ENCODE measurements at places on chromosomes 12 and 14. TPM values are rescaled to one million over a fixed set of nuclear protein-coding genes. Genes with fewer than 3 reads are reported as not detected.
A peak's percentile ranks its signal among the peaks of the same experiment; 100 is the strongest.

ALG10B gene
- total RNA-seq = 10.1 TPM

SMCO2 gene
- total RNA-seq = not detected

ESR2 gene
- total RNA-seq = 1.00 TPM

SYNDIG1L gene
- total RNA-seq = not detected

PSMB5 gene
- total RNA-seq = 190 TPM

KLHL33 gene
- total RNA-seq = not detected

SIRT4 gene
- total RNA-seq = 3.9 TPM

NID2 gene
- total RNA-seq = 52.8 TPM

KRT3 gene
- not detected for total RNA-seq

CFAP54 gene
- total RNA-seq = 0.67 TPM

DNA sequence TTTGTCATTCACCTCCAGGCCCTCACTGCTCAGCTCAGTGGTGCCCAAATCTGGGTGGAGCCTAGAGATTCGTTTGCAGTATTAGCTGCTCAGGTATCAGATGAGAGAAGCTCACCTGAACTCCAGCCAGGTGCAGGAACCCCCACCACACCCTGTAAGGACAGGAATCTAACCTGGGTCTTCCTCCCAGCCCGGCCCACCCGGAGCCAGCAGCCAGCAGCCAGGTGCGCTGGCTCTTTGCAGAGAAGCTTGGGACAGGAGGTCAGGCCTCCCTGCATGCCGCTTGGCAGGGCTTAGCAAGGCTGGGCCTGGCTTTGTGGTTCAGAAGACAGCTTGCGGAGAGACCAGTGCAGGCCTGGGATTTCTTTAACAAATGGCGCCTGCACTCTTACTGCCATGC is 125.6 kb upstream of the MYL2 start:
- DNase-seq = no peak

DNA sequence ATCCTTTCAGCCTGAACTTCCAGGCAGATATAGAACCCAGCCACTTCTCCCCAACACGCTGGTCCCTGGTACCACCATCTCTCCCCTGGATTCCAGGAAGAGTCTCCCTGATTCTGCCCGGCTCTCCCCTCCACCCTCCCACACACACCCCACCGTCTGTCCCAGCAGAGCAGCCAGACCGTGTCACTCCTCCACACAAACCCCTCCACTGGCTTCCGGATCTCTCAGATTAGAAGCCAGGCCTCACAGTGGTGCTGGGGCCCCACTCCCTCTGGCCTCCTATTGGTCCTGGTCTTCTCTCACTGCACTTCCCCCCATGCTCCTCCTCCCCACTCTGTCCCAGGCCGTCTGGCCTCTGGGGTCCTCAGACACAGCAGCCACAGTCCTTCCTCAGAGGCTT is 52.4 kb upstream of the CDKN3 start:
- no peak for DNase-seq

DNA sequence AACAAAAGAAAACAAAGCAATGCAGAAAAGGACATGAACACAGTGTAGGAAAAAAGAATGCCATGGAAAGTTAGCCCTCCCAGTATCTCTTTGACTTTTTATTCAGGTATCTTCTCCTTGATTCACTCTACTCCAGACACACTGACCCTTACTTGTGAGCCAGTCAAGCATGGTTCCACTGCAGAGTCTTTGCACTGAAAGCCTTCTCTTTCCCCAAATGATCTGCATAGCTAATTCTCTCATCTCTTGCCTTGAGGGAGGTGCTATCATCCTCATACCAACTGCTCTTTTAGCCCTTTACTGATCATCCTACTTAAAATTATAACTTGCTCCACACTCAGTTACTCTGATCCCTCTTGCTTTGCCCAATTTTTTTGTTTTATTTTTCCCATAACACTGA is 101.2 kb upstream of the SLC16A7 start:
- no peak for DNase-seq

GRCh38 chr12:66352197-66352596 is 49.9 kb downstream of the HELB start:
- peak; percentile 48 for DNase-seq

DNA sequence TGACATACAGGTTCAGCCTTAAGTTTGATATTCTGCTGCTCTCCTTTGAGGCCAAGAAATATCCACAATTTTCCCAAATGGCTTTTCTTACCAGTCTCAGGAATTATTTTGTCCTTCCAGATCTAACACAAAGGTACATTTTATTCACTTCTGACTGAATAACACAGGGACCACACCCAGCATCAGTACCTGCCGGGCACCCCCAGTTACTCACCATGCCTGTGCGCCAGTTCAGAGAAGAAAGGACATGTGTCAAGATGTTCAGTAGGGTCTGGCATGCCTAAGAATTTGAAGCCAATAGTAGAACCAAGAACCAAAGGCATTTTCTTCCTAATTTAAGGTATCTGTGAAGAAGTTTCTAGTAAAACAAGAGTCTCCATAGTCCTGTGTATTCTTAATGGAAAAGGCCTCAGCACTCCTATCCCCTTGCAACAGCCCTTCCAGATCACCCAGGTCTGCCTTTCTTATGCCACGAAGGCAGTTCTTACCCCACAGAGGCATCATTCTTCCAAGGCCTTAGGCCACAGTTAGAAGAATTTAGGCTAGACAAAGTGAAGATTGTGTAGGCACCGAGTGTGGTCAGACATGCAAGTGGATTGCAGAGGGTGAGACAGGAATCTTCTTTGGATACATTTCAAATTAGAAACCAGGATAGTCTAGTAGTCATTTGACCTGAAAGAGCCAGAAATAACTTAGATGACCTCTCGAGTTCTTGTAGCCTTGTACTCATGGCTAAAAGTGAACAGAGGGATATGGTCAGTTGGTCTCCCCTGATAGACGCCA is 140.1 kb upstream of the HIF1A start:
- no peak for DNase-seq

DNA sequence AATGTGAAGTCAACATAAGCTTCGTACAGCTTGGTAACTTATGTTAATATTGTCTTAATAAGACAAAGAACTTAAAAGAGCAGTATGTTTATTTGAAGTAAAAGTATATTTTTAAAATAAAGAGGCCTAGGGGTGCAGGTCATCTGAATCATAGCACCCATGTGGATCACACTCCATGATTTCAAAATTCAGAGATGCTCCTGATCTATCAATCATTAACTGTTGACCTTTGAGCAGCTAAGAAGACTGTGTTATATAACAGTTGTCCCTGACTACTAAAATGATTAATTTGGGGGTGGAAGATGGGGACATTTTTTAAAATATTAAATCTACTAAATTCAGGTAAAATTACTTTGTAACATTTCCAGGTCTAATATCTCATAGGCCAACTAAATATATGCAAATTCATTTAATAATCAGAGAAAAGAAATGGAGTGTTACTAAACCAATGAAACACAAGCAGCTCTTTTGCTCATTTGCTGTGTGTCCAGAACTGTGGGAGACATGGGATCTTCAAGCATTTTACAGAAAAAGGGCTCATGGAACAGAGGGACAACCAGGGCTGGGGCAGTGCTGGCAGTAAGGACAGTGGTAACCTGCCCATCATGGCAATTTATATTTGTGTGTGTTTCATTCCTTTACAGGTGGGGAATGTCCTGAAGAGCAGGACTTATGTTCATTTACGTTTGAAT is 120.7 kb upstream of the PCED1B start:
- DNase-seq = no peak

GRCh38 chr12:6221146-6221545 is 20.9 kb downstream of the CD9 start:
- no peak for DNase-seq

DNA sequence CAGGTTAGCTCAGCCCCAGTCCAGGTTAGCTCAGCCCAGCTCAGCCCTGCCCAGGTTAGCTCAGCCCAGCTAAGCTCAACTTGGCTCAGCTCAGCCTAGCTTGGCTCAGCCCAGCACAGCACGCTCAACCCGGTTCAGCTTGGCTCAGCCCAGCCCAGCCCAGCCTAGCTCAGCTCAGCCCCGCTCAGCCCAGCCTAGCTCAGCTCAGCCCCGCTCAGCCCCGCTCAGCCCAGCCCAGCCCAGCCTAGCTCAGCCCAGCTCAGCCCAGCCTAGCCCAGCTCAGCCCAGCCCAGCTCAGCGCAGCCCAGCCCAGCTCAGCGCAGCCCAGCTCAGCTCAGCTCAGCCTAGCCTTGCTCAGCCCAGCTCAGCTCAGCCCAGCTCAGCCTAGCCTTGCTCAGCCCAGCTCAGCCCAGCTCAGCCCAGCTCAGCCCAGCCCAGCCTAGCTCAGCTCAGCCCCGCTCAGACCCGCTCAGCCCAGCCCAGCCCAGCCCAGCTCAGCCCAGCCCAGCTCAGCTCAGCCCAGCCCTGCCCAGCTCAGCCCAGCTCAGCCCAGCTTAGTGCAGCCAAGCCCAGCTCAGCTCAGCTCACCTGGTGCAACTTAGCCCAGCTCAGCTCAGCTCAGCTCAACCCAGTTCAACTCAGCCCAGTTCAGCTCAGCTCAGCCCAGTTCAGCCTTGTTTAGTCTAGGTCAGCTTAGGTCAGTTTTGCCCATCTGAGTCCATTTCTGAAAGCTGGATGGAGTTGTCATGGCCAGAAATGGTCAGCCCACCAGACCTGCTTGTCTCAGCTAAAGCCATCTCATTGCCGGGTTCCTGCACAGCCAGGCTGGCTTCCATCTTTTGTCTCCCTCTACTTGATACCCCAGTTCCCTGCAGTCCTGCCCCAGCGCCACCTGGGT is 333.6 kb downstream of the TMEM121 start:
- DNase-seq = no peak

GRCh38 chr14:81256289-81256960 is 35.7 kb upstream of the GTF2A1 start:
- no peak for DNase-seq

GRCh38 chr12:113171543-113171942 is 13.7 kb downstream of the DDX54 start:
- DNase-seq = no peak

Measured in hepatocyte (in vitro differentiated cells).